ENCODE measurements at places on chromosomes 16 and 17. TPM values are rescaled to one million over a fixed set of nuclear protein-coding genes. Genes with fewer than 3 reads are reported as not detected.

DNA sequence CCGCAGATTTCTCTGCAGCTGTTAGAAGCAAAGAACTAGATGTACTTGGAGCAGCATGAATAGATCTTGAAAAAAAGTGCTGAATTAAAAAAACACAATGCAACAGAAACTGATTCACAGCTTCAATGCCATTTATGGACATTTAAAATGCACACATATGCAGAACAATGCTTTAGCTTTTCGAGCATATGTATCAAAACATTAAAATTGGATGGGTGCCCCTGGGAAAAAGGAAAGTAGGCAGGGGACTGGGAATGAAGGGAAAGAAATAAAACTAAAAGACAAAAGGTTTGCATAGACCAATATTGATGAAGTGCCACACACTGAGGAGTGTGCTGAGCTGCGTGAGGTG is 5.0 kb downstream of the KCTD13 start:
- no peak for DNase-seq

WWP2 gene
- total RNA-seq: 15.8 TPM

GRCh38 chr17:33112763-33113162 is 121.1 kb downstream of the SPACA3 start:
- peak; percentile 92 for DNase-seq

GRCh38 chr17:62064029-62064790 is 868 bp downstream of the MED13 start:
- DNase-seq: peak; percentile 67

JPH3 gene
- total RNA-seq: not detected

KRT25 gene
- total RNA-seq: not detected
